Stimulated activated CD8-positive, alpha-beta memory T cell treated with anti-CD3 and anti-CD28 coated beads, Interleukin-15, amount 100 ng/mL, for 24 hours (primary cell): ENCODE measurements at places on chromosomes 4 and X.

DNA sequence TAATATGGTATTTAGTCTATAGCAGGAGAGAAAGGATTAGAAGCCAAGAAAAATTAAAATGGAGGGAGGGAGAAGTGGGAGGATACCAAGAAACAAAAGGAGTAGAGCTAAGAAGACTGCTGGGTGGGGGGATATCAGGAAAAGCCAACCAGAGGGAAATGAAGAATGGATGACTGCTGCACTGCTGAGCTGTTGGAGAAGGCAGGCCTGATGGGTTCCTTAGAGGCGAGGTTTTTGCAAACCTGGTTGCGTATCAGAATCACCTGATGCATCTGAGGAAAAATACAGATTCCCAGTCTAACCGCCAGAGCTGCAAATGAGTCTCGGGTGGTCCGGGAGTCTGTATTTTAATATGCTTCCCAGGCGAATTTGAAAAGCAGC is 1.5 kb downstream of the PGRMC1 start:
- DNase-seq, result no peak

- DNase-seq, result no peak
Observed at GRCh38 chr4:94577136-94577535, 125.4 kb downstream of the PDLIM5 start.

GRCh38 chr4:26839016-26839415 is 21.6 kb upstream of the STIM2 start:
- no peak for DNase-seq

DNA sequence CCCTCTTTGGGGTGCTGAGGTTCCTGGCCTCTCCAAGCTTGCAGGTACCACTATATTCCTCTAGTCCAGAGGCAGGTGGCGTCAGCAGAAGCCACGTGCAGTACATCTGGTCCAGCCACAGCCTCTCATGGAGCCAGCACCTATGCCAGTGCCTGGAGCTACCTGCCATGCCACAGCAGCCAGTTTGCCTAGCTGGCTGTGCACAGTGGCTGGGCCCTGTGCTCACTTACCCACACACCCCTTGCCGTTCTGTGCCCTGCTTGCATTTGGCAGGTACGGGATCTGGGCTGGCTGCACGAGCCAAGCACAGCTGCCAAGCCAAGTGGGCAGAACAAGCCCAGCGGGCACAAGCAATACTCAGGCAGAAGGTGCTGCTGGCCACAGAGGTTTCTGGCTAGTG is 601.1 kb downstream of the EPHA5 start:
- DNase-seq, result no peak

GRCh38 chrX:43969504-43970501 is 3.4 kb downstream of the NDP start:
- no peak for DNase-seq

- no peak for DNase-seq
Observed at GRCh38 chr4:25943312-25943711, 29.3 kb downstream of the SMIM20 start.

GRCh38 chr4:33886356-33886755 is 2358.0 kb downstream of the ARAP2 start:
- no peak for DNase-seq

- DNase-seq, result no peak
Observed at GRCh38 chr4:185786422-185786821, 25.6 kb downstream of the SORBS2 start.

GRCh38 chrX:17679820-17680219 is 57.5 kb upstream of the SCML1 start:
- no peak for DNase-seq

DNA sequence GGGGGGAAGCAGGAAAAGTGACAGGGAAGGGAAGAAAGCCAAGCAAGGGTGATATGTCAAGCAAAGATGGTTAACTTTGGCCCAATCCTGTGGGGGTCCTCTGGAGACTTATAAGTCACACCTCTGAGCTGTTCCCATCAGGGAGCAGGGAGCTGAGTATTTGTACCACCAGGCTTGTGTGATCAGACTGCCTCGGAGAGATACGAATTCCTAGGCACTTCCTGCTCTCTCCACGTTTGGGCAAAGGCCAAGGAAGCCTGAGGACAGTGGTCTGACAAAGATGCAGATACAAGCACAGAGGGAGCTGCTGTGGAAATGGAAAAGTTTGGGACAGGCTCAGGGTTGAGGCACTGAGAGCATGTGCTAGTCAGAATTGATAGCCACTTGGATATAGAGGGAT is 10.4 kb upstream of the PPP3CA start:
- no peak for DNase-seq

DNA sequence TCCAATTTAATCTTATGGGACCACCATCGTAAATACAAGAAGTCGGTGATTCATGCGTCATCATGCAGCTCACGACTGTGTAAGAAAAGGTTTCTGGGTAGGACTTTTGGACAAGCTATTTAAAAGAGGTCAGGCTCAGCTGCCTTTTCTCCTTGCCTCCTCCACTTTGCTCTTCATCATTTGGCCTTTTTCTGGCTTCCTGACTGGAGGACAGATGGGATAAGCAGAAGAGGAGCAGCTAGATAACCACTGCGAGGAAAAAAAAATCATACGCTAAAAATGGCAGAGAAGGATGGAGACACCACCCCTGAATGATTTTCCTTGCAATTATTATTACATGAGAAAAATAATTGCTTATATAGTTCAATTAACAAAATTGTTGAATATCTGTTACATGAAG is 294.3 kb upstream of the FSTL5 start:
- DNase-seq, result no peak

DNA sequence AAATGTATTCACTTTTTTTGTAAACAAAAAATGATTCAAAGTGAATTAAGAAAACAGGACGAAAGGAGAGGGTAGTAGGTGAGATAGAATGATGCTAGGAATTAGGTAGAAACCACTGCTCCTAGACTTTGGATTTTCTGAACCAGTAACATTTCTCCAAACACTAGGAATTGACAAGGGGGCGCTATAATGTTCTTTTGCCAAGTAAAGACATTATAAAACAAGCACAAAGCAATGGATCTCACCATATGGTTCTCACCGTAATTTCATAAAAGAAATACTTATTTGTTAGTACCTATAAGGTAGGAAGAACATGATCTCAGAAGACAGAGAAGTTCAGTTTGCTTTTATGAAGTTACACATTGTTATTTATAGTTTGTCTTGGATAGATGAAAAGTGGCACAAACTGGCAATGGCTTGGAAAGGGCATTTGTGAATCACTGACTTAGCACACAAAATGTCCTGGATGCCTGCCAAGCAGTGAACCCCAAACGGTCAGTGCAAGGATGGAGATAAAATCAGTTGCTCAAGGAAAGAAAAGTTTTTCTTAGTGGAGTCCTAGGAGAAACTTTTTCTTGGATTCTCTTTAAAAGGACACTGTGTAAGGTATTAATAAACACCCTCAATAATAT is 8.1 kb upstream of the TBC1D1 start:
- DNase-seq, result no peak

DNA sequence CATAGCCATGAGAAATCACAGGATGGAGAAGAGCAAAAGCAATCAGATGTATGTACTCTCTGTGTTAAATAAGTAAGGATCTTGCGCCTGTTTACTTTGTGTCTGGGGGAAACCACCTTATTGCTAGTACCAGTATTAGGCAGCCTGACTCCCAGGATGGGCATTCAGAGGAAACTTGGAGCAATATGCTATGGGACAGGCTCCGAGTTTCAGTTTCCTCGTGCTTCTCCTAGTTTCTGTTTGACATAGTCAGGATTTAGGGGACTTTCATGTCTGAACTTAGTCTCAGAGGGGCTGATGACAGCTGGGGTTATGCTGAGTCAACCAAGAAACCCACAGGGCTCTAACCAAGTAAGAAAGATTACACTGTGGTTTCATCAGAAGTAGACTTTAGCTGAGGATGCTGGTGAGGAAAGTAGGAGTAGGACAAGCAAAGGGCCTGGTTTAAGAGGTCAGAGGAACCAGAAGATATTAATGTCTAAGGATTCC is 13.5 kb downstream of the NSUN7 start:
- DNase-seq, result no peak

- DNase-seq, result no peak
Observed at GRCh38 chr4:102400898-102401297, 55.6 kb upstream of the SLC39A8 start.

GRCh38 chrX:38127961-38128360 is 92.7 kb downstream of the SRPX start:
- DNase-seq, result no peak

GRCh38 chrX:85365370-85365995 is 14.0 kb downstream of the POF1B start:
- DNase-seq, result no peak

GRCh38 chrX:48695534-48695896 is 1.0 kb upstream of the SUV39H1 start:
- DNase-seq, result no peak

DNA sequence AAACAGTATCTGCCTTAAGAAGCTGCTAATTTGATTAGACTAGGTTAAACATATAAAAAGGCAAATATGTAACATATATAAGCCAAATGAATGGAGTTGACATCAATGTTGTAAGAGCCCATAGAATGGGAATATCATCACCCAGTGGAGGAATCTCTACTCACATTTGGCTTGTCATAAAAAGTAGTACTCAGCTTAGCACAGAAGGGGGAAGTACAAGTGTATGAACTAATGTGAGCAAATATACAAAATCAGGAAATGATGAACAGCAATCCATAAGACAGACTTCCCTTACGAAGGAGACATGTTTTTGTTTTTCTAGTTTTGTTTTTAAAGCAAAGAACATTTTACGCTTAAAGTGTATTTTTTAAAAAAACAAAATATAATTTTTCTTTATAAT is 74.9 kb downstream of the MAB21L2 start:
- no peak for DNase-seq

DNA sequence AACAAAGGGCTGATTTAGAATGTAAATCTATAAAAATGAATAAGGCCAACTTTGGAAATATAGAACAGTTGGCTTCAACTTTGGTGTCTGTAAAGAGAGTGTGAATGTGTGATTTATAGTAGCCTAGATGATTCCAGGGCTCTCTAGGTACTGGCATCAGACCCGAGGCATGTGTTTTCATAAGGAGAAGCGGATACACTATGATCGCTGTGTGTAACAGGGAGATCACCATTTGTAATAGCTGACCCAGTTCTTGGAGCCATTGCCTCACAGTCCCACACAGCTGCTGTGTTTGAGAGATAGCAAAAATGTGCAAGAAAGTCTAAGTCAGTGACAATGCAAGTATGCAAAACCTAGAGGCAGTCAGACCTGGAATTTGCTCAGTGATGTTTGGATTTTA is 135.1 kb downstream of the REPS2 start:
- no peak for DNase-seq

- no peak for DNase-seq
Observed at GRCh38 chrX:111006116-111006515, 89.9 kb upstream of the PAK3 start.

DNA sequence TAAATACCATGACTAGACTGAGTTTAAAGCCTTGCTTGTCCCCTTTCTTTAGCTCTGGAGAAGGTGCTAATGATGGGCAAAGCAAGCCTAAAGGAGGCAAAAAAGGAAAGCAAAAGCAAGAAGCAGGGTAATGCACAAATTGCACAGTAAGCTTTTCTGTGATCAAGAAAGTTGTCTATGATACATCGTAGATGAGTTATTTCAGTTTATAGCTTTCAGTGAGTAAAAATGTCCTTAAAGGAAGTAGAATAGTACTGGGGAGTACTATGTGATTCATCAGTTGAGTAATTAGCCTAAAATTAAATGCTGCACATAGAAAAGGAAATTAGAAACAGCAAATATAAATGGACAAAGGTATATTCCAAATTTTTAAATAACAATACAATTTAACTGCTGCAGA is 50.2 kb upstream of the PDE5A start:
- DNase-seq, result no peak

DNA sequence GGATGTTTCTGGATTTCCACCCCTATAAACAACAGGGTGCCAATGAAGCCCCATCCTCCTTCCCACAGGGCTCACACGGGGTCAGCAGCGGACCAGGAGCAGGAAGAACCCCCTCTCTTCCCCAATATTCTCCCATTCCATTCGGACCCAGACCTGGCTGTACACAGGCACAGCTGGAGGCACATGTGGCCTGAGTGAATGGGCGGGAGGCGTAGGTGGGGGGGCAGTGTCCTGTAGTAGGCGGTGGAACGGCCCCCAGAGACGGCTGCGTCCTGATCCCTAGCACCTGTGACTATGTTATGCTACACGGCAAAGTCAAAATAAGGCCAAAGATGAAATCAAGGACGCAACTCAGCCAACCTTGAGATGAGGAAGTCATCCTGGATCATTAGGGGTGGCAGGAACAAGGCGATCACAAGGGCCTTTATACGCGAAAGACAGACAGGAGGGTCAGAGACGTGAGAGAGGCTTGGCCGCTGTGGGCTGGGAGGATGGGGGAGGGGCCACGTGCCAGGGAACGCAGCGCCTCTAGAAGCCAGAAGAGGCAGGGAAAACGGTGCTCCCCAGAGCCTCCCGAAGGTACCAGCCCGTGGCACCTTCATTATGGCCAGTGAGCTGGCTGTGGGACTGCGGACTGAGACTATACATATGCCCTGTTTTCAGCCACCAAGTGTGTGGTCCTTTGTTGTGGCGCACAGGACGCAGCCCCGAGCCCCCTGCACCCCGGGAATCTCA is 75.6 kb downstream of the WFS1 start:
- no peak for DNase-seq

DNA sequence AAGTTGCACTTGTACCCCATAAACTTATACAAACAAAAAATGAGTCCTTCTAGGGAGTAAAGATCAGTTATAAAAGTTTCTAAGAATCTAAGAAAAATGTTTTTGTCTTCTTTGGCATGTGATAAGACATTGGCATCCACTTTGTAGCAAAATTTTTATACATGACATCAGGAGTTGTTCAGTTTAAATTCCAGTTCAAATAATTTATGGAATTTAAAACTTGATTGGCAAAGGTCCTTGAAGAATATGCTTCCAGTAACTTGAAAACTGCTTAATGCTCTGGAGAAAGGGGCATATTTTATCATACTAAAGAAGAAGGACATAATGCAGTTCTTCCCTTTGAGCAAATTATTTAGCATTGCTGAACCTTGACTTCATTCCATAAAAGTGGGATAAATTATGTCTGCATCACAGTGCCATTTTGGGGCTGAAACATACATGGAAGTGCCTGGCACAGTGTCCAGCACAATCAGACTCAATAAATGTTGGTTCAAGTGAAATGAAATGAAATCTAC is 163.3 kb upstream of the IL15 start:
- DNase-seq, result no peak

DNA sequence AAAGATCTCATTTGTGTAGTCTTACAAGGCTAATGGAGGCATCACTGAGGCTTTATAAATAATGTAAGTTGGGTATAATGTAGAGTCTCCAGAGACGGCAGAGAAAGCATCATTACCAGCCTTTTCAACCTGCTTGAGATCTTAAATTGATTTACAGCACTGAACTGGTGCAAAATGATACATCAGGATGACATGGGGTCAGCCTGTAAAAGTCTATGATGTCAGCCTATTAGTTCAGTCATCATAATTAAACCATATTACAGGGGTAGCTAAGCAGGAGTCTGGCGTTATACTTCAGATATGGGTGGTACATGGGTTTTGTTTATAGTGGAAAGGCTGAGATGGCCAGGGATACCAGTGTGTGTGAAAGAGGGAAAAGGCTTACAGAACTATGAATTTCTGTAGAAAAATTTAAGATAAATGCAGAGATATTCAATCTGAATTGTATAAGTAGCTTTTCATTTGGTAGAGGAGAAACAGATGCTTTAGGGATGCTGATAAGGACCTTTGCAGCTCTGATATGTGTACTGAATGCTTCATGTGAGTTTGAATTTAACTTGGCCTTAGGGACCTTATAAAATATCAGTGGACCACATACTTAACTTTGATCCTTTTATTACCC is 2.7 kb downstream of the SMAD1 start:
- DNase-seq, result no peak
